Right cardiac atrium (tissue), 5 donors: ENCODE measurements at places on chromosomes 3 and 15. TPM values are rescaled to one million over a fixed set of nuclear protein-coding genes. Genes with fewer than 3 reads are reported as not detected.
A peak's percentile ranks its signal among the peaks of the same experiment; 100 is the strongest.

GRCh38 chr15:58535894-58536293, 104.1 kb downstream of the LIPC start:
- no peak for DNase-seq

DNA sequence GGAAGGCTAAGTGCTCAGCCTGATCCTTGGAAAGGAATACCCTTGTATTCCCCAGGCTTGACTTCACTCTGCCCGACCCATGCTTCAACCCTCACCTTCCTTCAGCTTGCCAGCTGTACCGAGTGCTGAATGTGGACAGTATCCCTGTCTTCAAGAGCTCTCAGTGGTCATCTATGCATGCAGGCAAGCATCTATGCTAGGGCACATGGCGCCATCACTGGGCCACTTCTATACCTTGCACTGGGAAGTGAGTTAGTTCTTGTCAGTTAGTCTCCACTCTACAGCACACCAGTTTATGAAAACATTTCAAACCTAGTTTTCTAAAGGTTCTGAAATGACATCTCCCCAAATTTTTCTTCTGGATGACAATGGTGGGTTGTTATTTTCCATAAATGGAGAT, 82.0 kb upstream of the MYRIP start:
- no peak for DNase-seq

GRCh38 chr3:23153436-23153835, 49.7 kb upstream of the UBE2E2 start:
- no peak for DNase-seq

DNA sequence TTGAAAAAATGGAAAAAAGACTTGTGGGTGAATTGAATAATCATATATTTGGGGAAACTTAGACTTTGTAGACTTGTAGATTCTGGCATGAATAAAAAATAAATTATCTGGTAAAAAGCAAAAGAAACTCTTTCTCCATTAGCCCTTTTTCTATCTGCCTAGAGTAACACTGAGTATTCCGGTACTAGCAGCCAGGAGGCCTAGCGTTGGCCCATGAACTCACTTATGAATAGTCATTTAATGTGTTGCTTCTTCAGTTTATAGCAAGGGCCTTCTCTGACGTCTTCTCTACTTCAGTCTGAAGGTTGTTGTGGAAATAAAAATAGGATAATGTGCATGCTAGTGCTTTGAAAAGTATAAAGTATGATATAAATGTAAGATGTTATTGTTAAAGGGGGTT, 851.2 kb upstream of the NR2F2 start:
- no peak for DNase-seq

GRCh38 chr15:69625328-69625727, 172.7 kb downstream of the RPLP1 start:
- DNase-seq: no peak

GRCh38 chr15:36499412-36500389, 79.7 kb upstream of the CDIN1 start:
- DNase-seq: no peak

GRCh38 chr15:78365917-78366316, 25.8 kb downstream of the CRABP1 start:
- DNase-seq: peak; percentile 82

DNA sequence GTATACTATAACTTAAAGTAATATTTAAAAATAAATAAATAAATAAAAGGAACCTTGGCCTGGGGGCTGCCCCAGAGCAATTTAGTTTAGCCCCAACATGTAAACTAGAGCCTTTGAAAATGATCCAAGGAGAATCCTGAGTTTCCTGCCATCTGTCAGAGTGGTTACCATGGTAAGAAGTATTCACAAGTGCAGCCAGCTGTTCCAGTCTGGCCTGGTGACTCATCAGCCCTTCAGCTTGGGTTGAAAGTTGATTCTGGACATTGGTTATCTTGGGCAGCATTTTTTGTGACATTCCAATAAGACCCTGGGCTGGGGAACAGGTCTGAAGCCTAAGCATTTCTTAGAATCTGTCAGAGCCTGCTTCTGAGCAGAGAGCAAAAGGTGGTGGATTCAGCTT, 72.7 kb upstream of the LRTM1 start:
- DNase-seq: no peak

- no peak for DNase-seq
Measured at GRCh38 chr15:88484682-88485331, 17.3 kb downstream of the MRPS11 start.

DNA sequence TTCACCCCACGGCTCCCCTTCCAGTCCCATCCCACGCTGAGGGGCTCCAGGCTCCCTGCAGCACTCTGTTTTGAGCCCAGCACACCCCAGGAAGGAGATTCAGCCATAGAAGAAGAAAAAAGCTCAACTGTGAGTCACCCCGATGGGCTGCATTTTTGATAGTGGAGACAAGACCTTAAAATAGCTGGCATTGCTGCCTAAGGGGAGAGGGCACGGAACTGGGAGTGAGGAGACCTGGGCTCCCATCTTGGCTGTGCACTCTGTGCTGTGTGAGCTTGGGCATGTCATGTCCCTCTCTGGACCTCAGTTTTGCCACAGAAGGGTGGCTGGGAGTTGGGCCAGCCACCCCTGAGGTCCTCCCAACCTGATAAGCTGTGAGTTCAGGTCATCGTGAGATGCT, 57.2 kb upstream of the SMAD6 start:
- no peak for DNase-seq

- DNase-seq: no peak
Measured at GRCh38 chr3:108102420-108103039, 11.7 kb upstream of the CD47 start.

DNA sequence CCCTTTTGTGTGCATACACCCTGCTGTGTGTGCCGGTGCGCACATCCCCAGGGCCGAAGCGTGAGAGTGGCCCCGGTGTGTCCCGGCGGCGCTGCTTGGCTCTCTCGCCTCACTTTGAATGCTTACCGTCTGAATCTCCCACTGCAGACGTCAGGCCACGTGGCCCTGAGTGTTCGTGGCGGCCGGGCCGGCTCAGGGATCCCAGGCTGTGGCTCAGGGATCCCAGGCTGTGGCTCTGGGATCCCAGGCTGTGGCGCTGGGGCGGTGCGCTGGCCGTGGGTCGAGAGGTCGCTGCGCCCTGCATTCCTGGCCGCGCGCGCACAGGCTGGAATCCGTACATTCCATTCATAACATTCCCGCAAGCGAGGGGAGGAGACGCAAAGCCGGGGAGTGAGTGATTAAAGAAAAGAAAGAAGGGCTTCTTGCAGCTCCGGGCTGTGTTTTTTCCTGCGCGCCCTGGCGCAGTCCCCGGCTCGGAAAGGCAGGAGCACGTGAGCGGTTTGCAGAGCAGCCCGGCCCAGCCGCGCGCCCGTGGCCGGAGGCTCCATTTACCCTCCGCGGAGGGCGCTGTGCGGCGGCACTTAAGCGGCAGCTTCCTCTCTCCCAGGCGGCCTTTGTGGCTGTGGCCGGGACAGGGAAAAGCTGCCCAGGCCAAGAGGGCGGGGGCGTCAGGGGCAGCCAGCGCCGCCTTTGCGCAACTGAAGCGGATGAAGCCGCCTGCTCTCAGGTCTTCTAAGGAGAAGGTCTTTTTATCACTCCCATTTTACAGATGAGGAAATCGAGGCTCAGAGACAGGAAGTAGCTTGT, 87.0 kb upstream of the ALDH1L1 start:
- peak; percentile 94 for DNase-seq

- no peak for DNase-seq
Measured at GRCh38 chr3:156483426-156483825, 71.5 kb downstream of the SSR3 start.

DNA sequence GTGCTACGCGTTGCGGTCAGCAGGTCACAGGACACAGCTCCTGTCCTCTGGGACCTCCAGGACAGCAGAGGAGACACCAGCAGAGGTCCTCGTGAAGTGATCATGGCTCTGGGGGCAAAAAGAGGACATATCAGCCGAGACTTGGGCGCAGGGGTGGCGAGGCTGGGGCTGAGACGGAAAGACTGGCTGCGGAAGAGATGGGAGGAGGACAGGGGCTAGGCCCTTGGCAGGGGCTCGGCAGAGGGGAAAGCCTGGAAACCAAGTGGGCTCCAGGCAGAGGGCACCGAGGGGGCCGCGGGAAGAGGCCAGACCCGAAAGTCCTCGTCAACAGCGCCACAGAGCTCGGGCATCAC, 4.9 kb upstream of the CFAP100 start:
- no peak for DNase-seq

- DNase-seq: no peak
Measured at GRCh38 chr15:28888302-28888894, 2.6 kb downstream of the APBA2 start.

DNA sequence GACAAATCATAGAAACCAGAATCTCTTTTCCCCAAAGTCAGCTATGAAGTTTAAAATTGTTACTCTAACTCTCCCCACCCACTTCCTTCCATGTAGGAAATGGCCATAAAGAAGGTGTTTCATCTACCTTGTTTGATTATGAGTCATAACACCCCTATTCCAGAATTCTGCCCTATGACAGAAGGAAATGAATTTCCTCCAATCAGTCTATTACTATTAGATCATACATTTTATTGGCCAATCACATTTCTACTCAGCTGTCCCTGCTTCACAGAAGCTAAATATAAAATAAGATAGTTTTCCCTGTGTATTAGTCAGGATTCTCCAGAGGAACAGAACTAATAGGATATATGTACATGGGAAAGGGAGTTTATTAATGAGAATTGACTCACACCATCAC, 102.1 kb downstream of the TGFBR2 start:
- DNase-seq: no peak

GRCh38 chr15:75036212-75036616, 12.8 kb downstream of the PPCDC start:
- DNase-seq: no peak

- DNase-seq: no peak
Measured at GRCh38 chr3:138184994-138185393, 2.1 kb upstream of the ARMC8 start.

GRCh38 chr3:5227812-5228211, 40.3 kb downstream of the EDEM1 start:
- no peak for DNase-seq

DNA sequence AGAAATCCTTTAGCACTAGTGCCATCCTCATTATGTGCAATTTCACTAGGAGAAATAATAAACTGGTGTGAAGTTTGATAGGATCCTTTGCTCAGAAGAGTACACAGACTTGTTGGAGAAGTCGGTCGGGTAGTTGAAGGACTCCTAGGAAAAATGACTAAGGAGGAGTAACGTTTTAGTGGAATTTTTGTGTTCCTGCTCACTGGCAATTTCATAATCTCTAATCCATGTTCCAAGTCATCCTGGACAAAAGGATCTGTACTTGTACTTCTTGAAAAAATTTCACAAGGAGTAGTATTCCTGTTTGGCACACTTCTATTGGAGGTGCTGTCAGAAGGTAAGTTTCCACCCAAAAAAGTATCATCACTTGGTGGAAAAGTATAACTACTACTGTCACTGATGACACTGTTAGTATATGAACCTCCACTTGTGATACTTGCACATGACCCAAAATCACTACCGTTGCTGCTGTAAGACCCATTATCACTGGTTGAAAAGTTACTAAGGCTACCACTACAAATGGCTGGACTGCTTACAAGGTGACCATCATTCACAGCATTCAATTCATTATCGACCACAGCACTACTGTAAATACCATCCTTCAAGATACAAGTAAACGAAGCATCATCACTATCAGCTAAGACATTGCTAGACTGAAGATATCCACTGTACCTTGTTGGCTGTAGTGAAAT, 77.4 kb downstream of the NEDD4 start:
- DNase-seq: no peak

GRCh38 chr3:178778589-178778988, 242.4 kb downstream of the KCNMB2 start:
- no peak for DNase-seq

DNA sequence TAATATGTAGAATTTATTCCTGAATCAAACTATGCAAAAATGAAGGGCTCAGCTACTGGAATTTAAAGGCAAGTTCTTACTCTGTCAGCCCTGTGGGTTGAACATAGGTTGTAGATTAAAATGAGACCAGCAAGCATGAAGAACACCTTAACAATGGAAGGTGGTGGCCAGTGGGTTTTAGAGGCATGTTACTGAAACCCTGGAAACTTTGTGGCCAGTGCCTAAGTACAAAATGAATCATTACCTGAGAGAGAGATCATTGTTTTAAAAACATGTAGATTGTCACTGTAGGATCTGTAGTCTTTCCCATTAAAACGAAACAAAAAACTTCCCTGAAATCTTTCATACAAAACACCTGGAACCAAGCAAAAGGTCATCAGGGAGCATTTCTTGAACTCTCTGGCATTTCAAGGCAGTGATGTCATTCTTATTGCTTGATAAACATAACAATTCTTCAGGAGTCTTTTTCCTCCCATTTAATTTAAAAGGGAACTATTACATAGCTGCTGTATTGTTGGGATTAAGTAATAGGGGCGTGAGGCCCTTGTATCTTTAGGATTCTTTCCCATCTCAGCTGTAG, 51.8 kb downstream of the TMEM108 start:
- no peak for DNase-seq

GRCh38 chr3:119529883-119530282, 29.5 kb downstream of the CD80 start:
- no peak for DNase-seq

DNA sequence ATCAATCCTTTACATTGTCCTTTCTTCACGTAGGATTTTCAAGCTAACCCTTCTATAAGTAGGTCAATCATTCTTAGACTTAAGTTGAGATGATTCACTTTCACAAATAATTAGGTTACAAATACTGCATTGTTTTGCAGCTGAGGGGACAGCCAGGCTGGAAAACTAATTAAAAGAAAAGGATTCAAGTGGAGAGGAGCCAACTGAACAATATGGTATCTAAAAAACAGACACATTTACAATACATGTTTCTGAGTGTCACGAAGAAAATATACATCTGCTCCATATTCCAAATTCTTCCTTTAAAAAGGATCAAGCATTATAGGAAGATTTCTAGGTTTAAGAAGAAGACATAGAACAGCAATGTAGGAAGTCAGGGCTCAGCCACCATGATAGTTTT, 70.2 kb downstream of the PEAK1 start:
- DNase-seq: no peak

DNA sequence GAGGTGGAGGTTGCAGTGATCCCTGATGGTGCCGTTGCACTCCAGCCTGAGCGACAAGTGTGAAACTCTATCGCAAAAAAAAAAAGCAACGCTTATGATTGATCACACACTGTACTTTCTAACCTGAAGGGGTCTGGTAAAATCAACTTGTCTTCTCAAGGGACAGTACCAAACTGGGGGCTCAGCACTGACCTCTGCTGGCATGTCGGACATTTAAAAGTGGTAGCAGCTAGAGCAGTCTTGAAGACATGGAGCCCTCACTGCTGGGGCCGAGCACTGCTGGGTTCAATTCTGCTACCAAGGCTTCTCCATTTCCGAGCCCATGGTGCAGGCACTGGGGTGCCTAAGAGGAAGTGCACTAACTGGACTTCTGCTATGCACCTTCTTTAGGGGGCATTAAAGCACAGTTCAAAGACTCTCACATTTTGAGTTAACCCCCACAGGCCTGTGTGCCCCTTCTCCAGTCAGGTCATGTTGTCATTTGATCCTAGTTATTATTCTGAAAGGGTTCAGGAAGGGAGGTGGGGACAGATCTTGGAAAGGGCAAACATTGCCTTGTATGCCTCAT, 26.4 kb upstream of the LAMP3 start:
- DNase-seq: peak; percentile 25

The SLC24A5 gene
- not detected for total RNA-seq

The CPLX3 gene
- total RNA-seq: 16.1 TPM

The A4GNT gene
- not detected for total RNA-seq

The SMAD6 gene
- total RNA-seq: 54.5 TPM

The CHRNA7 gene
- 1.2 TPM for total RNA-seq

The CFAP91 gene
- total RNA-seq: 1.6 TPM
